Glutamatergic neuron (in vitro differentiated cells): ENCODE measurements at places on chromosomes 12 and 14.
A peak's percentile ranks its signal among the peaks of the same experiment; 100 is the strongest.

DNA sequence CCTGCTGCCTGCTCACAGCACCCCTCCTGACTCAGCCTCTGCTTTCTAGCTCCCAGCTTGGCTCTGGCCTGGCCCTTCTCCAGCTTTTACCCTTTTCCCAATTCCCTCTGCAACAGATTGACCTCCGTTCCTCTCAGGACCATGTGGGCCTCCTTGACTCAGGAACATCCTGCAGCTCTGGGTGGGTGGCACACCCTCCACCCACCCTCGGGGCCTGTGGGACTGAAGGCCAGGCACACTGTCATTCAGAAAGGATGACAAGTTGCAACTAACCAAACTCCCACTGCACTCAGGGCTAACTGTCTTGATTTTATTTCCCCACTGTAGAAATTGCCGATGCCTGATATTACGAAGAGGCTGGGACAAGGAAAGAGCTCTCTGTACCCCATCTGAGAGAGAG lies 59.4 kb downstream of the HELB start:
- peaks cover 1% of the 10 kb centered on the region for H3K27me3 ChIP-seq
- H3K4me1 ChIP-seq, result peaks cover 6% of the 10 kb centered on the region
- no peak for DNase-seq
- H3K36me3 ChIP-seq, result no peaks in the 10 kb centered on the region

DNA sequence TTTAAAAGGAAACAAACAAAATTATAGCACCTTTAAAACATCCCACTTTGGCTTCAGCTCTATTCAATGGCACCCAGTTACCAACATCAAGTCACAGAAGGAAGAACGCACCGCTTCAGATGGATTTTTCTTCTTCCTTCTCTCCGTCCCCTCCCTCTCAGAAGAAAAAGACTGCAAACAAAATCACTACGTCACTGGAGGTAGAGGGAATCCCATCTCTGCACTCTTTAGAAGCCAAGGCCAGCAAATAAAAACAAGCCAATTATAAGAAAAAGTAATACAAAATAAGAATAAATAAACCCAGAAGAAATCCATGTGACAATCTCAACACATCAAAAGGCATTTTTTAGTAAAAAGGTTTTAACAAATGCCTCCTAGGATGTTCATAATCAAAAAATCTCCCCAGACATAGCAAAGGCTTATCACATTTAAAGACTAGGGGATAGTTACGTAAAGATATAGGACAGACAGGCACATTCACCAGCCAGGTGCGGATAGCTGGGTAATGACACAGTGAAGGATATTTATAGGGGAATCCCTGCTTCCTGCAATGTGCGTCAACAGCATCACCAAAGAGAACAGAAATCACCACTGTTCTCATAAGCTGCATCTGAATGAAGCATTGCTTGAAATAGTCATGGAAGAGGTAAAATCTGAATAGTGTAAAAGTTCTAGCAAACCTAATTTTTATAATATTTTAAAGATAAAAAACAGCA lies 89.4 kb downstream of the R3HDM2 start:
- H3K4me1 ChIP-seq, result peaks cover 24% of the 10 kb centered on the region
- H3K36me3 ChIP-seq, result peaks cover 5% of the 10 kb centered on the region
- no peak overlapping the region for H3K4me3 ChIP-seq

DNA sequence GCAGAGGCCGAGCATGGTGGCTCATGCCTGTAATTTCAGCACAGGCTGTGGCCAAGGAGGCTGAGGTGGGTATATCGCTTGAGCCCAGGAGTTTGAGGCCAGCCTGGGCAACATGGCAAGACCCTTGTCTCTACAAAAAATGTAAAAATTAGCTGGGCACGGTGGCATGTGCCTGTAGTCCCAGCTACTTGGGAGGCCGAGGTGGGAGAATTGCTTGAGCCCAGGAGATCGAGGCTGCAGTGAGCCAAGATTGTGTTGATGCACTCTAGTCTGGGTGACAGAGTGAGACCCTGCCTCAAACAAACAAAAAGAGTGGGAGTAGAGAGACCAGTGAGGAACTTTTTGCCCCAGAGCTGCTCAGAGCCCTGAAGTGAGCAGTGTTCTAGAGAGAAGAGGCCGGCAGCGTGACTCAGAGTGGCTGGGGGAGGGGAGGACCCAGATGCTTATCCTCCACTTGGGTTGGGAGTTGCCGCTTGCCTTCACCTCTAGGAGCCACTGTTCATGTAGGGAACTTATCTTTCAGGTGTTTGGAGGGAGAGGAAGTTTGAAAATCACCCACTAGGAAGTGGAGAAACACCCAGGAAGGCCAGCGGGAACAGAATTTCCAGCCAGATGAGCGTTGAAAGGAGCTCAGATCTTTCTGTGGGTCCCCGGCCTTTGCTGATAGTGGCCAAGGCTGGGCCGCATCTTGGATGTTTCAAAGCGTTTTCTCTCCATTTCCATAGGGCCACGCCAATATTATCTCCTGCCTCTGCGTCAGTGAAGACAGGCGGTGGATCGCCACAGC lies 15.3 kb downstream of the CFAP251 start:
- H3K27ac ChIP-seq, result no peak overlapping the region
- peaks cover 5% of the 10 kb centered on the region for H3K36me3 ChIP-seq
- peaks cover 20% of the 10 kb centered on the region for H3K4me1 ChIP-seq

- no peak for DNase-seq
- no peaks in the 10 kb centered on the region for H3K27me3 ChIP-seq
- H3K27ac ChIP-seq, result no peak overlapping the region
- H3K4me1 ChIP-seq, result peaks cover 18% of the 10 kb centered on the region
- peaks cover 1% of the 10 kb centered on the region for H3K36me3 ChIP-seq
Measured at GRCh38 chr12:89661706-89662330, 46.8 kb downstream of the ATP2B1 start.

- no peak overlapping the region for H3K27ac ChIP-seq
- DNase-seq, result no peak
- peaks cover 7% of the 10 kb centered on the region for H3K27me3 ChIP-seq
- peaks cover 7% of the 10 kb centered on the region for H3K4me1 ChIP-seq
- H3K36me3 ChIP-seq, result peaks cover 5% of the 10 kb centered on the region
- H3K4me3 ChIP-seq, result no peak overlapping the region
Measured at GRCh38 chr12:54605138-54605970, 16.9 kb upstream of the PPP1R1A start.

GRCh38 chr12:69966839-69967238 lies 141.8 kb downstream of the MYRFL start:
- no peak overlapping the region for H3K4me3 ChIP-seq
- H3K27ac ChIP-seq, result no peak overlapping the region
- no peaks in the 10 kb centered on the region for H3K4me1 ChIP-seq

DNA sequence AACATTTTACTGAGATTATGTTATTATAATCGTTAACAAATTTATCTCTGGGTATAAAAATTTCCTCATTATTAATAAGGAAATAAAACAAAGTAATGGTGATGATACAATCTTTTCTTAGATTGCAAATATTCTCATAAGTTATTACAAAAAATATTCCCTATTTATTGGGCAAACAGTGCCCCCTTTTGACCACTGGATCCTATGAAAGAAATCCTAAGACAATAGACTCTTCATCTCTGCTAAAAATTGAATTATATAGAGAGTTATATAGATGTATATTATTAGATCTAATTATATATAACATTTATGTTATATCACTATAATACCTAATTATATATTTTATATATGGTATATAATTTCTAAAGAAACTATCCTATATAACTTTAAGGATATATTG lies 94.2 kb upstream of the FGD4 start:
- no peak overlapping the region for H3K4me3 ChIP-seq
- H3K27me3 ChIP-seq, result peaks cover 16% of the 10 kb centered on the region
- DNase-seq, result no peak
- peaks cover 19% of the 10 kb centered on the region for H3K4me1 ChIP-seq
- H3K36me3 ChIP-seq, result peaks cover 11% of the 10 kb centered on the region

- no peak overlapping the region for H3K27ac ChIP-seq
- no peak for DNase-seq
- peaks cover 17% of the 10 kb centered on the region for H3K27me3 ChIP-seq
- H3K36me3 ChIP-seq, result peaks cover 3% of the 10 kb centered on the region
- no peak overlapping the region for H3K4me3 ChIP-seq
Measured at GRCh38 chr12:3222979-3223378, 145.8 kb downstream of the TSPAN9 start.

DNA sequence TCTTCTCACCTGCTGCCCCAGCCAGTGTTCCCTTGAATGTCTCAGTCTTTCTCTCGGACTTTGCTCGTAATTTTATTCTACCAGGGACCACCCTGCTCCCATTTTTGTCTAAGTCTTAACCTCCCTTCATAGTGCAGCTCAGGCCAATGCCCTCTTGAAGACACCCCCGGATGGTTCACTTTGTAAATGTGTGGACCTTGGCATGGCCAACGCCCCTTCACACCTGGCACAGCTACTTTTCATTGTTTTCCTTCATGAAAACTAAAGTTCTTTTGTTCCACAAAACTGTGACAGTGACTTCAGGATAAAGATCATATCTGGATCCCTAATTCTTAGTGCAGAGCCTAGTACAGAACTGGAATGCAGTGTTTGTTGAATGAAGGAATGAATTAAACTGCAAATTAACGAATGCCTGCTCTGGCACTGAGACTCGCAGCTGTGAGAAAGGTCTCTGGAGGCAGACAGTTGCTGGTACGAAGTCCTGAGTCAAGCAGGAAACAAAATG lies 3.5 kb upstream of the RNASE4 start:
- no peaks in the 10 kb centered on the region for H3K36me3 ChIP-seq
- no peak for DNase-seq
- H3K4me3 ChIP-seq, result no peak overlapping the region
- H3K27ac ChIP-seq, result no peak overlapping the region

DNA sequence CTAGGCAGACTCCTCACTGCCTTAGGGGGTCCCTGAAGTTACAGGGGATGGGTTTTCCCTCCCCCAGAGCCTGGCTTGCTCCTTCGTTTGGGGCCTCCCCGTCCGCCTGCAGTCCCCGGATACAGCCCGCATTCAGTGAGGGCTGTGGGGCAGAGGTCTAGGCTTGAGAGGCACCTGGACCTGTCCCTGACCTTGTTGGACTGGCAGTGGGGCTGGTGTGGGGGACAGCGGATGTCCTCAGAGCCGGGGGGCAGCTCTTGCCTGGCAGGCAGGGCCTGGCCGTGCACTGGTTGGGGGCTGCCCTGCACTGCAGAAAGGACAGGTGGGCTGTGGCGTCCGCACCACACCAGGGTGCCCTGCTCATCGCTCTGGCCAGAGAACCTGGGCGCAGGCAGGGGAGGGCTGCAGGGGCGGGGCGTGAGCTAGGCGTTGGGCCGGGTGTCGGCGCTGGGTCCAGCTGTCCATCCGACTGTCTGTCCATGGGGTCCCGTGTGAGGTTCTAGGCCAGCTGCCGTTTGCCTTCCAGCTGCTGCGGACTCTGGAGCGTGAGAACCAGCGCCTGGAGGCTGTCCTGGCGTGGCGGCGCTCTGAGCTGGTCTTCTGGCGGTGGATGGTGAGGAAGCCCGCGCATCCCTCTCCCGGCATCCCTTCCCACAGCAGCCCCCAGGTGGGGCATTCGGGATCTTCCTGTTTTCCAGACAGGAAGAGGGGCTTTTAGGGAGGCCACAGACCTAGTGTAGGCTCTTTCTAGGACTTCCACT lies 6.0 kb downstream of the TEDC1 start:
- H3K27ac ChIP-seq, result no peak overlapping the region
- peak; percentile 22 for DNase-seq
- H3K4me1 ChIP-seq, result peaks cover 3% of the 10 kb centered on the region
- H3K27me3 ChIP-seq, result peaks cover 7% of the 10 kb centered on the region
- H3K36me3 ChIP-seq, result no peaks in the 10 kb centered on the region

DNA sequence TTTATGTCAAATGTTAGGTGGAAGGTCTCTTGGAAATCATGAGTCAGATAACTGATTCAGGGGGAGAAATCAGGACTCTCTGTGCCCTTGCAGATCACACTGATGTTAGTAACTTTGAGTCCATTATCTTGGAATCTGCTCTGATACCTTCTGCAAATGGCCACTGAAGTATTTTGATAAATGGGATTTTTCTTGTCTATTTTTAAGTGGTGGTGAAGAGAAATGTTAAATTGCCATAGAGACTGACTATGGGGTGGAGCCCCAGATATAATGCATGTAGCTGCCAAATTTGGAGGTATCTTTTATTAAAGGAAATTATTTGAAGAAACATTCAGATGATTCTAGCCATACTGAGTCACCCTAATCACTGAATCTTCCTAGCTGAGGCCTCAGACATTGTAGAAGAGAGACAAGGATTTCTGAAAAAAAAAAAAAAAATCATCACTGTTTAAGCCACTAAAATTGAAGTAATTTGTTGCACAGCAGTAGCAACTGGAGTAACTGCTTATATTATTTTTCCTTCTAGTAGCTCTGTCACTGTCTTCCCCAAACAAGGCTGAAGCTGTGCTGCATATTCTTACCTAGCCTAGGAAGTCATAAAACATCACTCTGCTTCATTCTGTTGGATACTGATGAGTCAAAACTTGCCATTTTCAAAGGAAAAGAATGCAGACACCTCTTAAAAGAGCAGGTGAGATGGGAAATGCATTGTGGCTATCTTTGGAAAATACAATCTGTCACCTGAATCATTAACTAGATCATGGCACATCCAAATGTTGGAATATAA lies 36.0 kb upstream of the CLEC14A start:
- no peak for DNase-seq
- H3K36me3 ChIP-seq, result no peaks in the 10 kb centered on the region
- no peaks in the 10 kb centered on the region for H3K27me3 ChIP-seq

DNA sequence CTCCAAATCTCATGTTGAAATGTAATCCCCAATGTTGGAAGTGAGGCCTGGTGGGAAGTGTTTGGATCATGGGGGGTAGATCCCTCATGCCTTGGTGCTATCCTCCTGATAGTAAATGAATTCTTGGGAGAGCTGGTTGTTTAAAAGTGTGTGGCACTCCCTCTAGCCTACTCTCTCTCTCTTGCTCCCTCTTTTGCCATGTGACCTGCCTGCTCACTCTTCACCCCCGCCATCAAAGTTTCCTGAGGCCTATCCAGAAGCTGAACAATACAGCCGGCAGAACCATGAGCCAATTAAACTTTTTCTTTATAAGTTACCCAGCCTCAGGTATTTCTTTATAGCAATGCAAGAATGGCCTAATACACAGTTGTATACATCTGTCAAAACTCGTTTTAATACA lies 62.5 kb downstream of the BCL2L14 start:
- no peaks in the 10 kb centered on the region for H3K4me1 ChIP-seq
- H3K36me3 ChIP-seq, result no peaks in the 10 kb centered on the region
- peaks cover 1% of the 10 kb centered on the region for H3K27me3 ChIP-seq
- H3K4me3 ChIP-seq, result no peak overlapping the region
